ENCODE measurements at places on chromosomes 12 and 14.

DNA sequence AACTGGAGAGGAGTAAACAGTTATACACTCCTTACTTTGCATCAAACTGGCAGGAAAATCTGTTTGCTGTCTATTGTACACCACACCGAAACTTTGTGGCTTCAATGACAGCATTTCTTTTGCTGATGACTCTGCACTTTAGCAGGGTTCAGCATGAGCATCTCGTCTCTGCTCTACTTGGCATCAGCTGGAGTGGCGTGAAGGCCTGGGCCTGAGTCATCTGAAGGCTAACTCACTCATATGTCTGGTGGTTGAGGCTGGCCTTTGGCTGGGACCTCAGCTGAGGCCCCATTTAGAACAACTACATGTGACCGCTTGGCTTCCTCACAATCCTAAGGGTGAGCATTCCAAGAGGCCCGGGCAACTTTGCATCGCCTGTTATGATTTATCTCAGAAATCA, 28.7 kb upstream of the REP15 start:
- DNase-seq: peak; percentile 4

DNA sequence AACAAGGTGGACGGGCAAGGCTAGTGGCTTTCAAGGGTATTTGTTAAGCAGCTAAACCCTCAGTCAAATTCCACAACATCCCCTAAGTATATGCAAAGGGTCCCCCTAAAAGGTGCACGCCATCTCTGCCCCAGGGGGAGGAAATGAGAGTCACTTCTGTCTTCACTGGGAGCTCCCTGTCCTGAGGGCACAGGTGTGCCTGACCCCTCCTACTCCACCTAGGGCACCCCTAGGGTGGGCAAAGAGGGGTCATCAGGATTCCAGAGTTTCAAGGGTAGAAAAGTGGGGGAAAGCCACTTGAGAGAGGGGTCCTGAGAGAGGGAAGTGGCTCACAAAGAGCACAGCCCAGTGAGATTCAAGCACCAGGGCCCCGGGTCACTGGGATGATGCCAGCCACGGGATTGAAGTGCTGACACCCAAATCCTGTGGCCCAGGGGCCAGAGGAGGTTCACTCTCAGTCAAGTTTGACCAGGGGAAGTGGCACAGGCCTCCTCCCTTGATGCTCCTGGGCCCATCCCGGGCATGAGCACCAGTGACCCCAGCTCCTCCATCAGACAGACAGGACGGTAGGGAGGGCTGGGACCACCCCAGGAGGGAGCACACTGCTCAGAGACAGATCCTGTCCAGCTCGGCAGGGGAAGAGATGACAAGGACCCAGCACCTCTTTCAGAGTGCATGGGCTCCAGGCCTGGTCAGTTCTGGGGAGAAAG, 82.3 kb upstream of the BCL11B start:
- DNase-seq: no peak

GRCh38 chr12:107178776-107179175, 85.4 kb upstream of the CRY1 start:
- DNase-seq: no peak

GRCh38 chr14:36604757-36605505, 22.5 kb upstream of the NKX2-8 start:
- peak; percentile 68 for DNase-seq

DNA sequence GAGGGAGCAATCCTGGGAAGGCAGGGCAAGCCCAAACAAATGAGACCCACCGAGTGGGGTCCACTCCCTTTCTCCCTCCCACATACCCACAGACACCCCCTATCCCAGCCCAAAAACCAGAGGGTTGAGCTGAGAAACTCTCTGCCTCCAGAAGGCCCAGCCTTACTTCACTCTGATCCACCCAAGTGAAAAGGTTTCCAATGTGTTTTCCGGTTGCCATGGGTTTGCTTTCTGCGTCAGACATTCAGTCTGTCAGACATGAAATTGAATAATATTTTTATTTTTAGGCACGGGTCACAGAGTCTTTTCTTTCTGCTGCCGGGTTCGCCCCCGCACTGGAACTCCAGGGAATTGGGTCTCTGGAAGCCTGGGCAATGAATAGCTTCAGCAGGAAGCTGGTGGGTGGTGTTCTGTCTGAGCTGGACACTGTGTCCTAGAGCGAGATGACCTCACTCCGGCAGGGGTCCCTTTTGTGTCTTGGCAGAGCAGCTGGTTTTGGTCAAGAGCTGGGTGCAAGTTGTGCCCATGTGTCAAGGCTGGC, 69.8 kb upstream of the CLMN start:
- peak; percentile 12 for DNase-seq

DNA sequence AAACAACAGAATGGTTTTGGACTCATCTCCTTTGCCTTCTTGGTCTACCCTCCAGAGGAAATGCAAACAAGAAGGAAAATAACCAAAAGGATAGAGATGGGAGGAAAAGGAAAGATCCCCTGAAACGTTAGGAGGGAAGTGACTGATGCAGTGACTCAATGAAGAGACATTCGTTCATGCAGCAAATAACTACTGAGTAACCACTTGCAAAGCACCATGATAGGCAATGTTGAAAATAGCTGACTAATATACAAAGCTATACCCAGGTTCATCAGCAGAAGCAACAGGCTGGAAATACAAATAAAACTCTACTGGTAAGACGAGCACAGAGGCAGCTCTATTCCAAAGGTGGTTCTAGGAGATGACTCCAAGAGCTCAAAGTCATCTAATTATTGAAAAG, 41.8 kb downstream of the R3HDM2 start:
- peak; percentile 66 for DNase-seq

- no peak for DNase-seq
These were observed 1.4 kb upstream of the SMARCC2 start for GRCh38 chr12:56190695-56191155.
